ENCODE measurements at places on chromosomes 6 and 20.

DNA sequence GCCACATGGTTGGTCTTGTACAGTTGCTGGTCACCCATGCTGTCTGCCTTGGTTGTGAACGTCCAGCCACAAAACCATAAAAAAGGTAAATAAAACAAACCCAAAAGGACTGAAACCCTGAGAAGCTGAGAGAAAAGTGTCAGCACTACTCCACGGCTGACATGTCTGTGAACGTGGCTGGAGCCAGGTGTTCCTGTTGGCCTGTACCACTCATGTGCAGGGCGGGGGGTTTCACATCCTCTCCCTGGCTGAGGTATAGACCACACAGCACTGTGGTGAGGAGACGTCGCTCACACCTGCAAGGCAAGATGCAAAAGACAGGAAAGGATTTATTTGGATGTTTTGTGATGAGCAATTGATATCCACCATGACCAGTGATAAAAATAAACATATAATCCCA lies 51.9 kb upstream of the MRPS10 start:
- no peak for DNase-seq

GRCh38 chr20:31605902-31606803 lies 1.1 kb downstream of the ID1 start:
- DNase-seq, result peak; percentile 56

DNA sequence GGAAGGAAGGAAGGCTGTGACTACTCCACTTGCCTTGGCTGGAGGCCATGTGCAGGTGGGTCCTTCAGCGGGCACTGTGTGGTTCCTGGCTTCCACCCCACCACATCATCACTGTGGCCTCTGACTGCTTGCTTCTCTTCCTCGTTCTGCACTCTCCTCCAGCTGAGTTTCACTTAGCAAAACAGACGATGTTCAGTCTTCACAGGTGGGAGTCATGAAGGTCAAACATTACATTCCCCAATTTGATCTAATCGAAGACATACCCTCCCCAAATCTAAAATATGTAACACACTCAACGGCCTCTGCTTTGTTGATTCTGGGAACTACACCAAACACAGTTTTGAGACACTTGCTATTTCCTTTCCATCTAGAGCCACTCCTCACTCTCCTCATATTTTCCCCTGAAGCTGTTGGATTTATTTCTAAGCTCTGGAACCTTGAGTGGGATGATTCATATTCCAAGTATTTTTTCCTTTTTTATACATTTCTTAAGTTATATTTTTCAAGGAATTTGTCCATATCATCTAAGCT lies 132.5 kb upstream of the FOXA2 start:
- no peak for DNase-seq

DNA sequence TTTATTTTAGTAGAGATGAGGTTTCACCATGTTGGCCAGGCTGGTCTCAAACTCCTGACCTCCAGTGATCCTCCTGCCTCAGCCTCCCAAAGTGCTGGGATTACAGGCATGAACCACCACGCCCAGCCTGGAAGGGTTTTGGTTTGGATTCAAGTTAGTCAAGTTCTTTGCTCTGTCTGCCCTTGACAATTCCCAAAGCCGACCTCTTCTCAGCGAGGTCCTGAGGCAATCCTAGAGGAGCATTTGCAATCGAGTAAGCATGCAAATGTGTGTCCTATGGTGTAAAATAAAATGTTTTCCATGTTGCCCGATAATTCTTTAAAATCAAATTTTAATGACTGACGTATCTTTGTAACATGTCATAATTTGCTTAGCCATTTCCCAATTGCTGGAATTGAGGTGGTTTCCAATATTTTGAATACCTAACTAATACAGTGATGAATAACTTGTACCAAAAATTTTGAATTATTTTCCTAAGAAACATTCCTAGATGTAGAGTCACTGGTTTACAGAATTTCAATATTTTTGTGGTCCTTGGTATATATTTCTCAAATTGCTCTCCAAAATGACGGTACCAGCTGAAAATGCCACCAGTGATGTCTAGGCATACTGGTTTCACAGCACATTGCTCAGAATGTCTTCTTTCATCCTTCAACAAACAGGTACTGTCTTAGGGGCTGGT lies 38.7 kb downstream of the GTF2H5 start:
- no peak for DNase-seq

DNA sequence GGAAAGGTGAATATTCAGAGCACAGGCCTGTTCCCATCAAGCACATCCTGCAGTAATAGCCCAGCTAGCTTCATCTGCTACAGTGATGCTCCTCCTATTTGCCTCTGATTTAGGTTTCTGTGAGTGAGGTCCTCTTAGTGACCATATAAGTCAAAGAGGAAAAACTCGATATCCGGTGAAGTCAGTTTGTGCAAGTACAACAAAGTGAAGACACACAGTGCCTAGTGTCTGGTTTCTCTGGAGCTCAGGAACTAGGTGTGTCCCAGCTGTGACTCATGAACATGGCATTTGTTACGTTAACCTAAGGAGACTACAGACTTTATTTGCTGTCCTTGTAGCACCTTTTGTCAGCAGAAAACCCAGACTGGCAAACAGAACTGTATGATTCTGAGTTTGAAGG lies 33.9 kb downstream of the EDN1 start:
- no peak for DNase-seq

Data from NCI-H1105 treated with DMSO at 0.1 percent for 48 hours (cell line).